ENCODE measurements at places on chromosomes 1 and 21.

DNA sequence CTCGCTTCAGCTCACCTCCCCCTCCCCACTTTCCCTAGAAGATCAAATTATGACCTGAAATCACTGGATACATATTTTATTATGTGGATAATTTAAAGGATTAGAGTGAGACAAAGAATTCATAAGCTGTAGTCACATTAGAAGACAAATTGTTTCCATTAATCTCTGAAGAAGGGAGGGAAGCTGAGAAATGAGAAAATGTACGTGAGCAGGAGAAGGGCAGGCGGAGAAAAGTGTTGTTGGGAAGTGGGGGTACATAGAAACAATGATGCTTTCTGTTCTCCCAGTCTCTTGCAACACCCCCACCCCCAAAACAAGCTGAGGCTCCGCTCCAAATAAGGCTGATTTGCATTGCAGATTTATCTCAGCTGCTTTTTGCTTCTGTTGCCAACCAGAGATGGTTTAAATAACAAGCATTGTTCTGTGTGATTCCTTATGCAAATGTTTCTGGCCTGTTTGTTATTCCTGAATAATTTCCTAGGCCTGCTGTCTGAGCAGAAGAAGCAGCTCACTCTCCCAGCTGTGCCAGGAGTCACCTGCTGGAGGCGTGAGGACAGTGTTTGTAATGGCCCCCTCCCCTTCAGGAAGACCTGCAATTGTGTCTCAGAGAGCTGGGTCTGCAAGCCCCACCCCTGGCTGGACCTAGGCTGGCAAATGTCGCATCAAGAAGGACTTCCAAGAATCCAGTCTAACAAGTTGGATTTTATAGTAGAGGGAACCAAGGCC is 121.8 kb upstream of the TNR start:
- no peak for DNase-seq

DNA sequence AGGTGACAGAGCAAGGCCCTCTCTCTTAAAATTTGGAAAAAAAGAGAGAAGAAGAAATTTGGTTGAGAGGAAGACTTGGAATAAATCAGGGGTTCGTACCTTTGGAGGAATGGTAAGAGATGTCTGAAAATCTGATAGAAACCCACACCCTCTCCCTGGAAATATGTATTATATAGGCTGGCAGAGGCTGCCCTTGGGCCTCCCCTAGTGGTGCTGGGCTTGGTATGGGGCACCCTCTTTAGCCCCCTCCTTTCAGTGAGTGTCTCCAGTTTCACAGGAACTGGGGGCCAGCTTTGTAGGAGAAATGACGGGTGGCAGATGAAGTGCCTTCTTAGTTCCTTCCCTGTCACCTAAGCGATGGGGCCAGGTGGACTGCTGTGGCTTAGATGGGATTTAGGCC is 82.9 kb upstream of the SLC2A1 start:
- no peak for DNase-seq

- DNase-seq: peak; percentile 59
Observed at GRCh38 chr1:158087320-158087927, 93.3 kb upstream of the CD1D start.

- DNase-seq: peak; percentile 83
Observed at GRCh38 chr1:85307987-85308832, 31.8 kb upstream of the BCL10 start.

- no peak for DNase-seq
Observed at GRCh38 chr1:155437405-155437804, 116.7 kb downstream of the RUSC1 start.

GRCh38 chr1:181075766-181076350 is 12.6 kb upstream of the IER5 start:
- no peak for DNase-seq

DNA sequence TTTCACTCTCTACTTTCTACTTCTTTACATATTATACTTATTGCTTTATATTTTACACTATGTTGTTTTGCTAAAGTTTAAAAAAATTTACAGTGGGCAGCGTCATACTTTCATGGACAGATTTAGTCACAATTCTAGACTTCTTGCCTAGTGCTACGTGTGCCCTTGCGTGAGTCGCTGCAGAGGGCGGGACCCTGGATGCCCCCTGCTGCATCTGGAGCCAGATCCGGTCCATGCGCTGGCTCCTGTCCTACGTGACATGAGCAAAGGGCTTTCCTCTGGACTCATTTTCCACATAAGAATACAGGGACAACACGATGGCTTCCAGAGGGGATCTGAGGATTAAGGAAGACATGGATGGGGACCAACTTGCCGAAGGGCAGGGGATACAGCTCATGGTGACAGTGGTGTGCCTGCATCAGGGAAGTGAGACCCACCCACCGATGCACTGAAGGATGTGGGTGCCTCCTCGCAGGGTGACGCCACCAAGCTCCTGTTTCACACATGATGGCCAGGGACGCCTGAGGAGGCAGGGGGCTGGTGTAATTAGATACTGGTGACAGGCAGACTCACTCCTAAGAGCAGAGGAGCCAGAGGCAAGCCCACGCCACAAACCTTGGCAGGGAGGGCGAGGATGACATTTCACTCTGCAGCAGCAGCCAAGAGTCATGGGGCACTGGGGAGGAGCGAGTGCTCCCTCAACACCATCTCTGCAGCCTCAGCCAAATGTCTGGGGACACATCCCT is 86.6 kb downstream of the DMRTB1 start:
- peak; percentile 65 for DNase-seq

GRCh38 chr1:56963667-56964066 is 2.1 kb downstream of the C8B start:
- no peak for DNase-seq

DNA sequence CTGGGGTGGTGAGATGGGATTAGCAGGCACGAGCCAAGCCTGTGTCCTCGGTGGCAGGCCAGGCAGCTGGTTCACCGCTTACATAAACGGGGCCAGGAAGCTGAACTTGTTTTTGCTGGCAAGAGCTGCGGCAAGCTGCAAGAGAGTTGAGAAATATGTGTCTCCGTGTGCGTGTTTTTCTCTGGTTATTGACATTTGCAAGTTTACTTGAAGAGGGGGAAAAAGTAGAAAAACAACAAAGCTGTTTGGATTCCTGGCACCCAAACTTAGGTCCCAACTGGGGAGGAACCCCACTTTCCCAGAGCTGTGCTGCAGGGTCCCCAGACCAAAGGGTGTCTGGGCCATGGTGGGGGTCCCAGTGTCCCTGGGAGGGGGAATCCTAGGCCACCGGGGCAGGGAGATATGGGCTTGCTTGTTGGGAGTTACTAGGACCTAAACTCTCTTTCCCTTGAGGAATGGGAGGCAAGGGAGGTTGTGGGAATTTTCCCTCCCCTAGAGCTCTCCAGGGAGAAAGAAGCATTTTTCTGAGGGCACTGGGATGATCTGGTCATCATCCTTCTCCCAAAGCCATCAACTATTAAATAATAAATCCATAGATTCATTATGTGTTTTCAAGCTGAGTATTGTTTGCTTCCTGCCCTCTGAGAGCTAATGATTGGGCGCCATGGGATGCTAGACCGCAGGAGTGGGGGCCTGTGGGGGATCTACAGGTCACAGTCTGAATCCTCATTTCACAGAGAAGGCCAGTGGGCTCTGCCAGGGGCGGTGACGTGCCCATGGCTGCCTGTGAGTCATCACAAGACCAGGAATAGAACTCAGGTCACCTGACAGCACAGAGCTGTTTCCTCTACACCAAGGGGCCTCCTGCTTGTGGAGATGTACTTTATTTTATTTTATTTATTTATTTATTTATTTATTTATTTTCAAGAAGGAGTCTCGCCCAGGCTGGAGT is 14.8 kb downstream of the IL6R start:
- peak; percentile 94 for DNase-seq

DNA sequence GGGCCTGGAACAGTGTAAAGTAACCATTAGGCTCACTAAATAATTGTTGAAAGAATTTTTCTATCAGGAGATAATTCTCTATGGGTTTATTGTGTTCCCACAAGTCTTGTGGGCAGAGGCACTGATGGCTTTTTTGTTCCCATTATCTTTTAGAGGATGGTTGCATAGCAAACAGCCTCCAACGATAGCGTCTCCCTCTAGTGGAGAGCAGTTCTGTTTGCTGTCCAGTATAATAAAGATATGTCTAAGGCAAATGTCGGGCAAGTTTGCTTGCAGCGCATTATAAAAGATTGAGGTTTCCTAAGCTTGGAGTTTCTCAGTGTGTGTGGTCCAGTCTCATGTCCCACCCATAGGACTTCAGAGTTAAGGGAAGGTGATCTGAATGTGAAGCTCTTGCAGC is 1.3 kb upstream of the SLC6A17 start:
- DNase-seq: peak; percentile 28

- DNase-seq: no peak
Observed at GRCh38 chr1:57860325-57860724, 436.5 kb upstream of the DAB1 start.

DNA sequence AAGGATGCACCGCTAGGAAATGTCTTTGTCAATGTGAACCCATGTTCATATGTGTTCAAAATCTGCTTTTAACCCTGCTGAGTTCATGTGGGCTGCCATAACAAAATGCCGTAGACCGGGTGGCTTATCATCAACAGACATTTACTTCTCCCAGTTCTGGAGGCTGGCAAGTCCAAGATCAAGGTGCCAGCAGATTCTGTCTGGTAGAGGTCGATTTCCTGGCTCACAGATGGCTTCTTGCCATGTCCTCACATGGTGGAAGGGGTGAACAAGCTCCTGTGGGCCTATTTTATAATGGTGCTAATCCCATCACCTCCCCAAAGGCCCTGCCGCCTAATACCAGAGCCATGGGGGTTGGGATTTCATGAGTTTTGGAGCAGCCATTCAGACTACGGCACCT is 4.6 kb upstream of the CDCP2 start:
- DNase-seq: no peak

GRCh38 chr21:16002874-16003466 is 273.2 kb downstream of the USP25 start:
- DNase-seq: no peak

DNA sequence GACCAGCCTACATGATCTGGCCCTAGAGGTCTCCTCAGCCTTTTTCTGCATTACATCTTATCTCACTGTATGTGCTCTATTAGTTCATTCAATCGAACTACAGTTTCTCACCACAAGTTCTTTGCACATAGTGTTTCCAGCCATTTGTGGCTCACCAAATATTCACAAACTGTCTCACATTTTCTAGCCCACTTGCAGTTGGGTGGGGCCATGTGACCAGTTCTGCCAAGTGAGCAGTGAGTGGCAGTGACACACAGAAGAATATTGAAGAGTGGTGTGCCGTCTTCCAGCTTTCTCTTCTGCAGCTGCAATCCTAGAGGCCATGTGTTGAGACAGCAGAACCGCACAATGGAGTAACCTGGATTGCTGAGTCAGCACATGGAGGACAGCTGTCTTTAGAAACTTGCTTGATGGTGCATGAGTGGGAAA is 103.2 kb upstream of the ZNF644 start:
- DNase-seq: no peak

DNA sequence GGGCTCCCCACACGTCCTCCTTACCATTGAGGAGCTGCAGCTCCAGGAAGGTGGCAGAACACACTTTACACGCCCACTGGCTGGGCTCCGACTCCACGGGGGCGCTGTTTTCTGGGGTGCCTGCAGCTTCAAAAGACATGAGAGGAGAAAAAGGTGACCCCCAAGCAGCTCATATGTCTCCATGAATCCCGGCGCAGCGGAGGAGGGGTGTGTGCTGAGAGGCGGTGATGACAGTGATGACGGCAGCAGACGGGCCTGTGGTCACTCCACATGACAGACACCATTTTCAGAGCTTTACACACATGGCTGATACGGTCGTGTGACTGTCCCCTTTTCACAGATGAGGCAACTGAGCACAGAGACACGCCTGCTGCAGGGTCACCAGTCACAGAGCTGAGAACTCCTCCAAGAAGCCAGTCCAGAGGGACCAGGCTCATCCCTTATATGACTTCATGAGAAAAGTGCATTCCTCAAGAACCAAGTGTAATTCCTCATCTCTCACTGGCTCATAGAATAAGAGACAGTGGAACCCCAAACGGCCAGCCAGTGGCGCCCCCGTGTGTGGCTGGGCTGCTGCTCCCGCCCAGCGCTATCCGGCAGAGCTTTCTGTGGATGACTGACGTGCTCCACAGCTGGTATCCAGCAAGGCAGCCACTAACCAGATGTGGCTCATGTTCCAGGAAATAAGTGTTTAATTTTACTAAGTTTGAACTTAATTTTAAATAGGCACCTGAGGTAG is 31.9 kb downstream of the PRDM15 start:
- no peak for DNase-seq

DNA sequence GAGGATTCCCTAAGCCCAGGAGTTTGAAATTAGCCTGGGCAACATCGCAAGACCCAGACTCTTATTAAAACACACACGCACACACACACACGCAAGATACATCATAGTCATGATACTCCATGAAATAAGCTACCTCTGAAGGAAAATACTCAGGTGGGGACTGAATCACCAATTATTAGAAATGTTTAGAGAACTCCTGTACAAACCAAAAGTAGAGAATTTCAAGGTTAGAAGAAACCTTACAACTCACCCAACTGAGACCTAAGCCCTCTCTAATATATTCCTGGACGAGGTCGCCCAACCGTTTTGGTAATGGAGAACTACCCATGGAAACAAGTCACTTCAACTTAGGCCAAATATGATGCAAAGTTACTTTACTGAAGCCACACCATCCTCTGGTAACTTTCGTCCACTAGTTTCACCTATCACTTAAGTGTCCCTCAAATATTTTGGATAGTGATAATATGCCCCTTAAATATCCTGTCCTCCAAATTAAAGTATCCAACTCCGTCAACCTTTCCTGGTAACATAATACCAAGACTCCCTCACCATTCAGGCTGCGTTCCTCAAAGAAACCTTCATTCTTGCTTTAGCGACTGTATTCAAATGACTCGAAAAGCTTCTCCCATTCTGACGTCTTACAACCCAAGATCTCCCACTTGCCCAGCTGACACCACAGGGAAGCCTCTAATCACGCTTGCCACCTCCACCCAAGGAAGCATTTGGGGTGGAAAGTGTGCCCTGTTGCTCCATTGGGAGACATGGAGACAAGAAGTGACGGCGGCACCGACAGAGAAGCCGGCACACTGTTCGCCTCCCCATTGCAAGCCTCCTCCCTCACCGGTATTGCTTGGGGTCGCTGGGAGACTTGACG is 856 bp downstream of the NRDC start:
- DNase-seq: peak; percentile 19

DNA sequence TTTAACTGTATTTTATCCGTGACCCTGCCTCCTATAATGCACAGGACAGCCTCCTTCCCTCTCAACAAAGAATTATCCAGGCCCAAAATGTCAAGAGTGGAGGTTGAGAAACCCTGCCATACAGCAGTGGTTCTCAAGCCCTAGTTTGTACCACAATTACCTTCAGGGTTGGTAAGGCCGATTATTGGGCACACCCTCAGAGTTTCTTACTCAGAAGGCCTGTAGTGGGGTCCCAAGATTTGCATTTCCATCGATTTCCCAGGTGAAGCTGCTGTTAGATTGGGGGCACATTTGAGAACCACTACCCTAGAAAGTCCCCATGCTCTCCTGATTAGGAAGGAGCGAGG is 400 bp upstream of the PGBD2 start:
- no peak for DNase-seq

GRCh38 chr1:58401991-58402390 is 144.5 kb downstream of the OMA1 start:
- peak; percentile 66 for DNase-seq
